ENCODE measurements at places on chromosomes 13 and 19.

- H3K27me3 ChIP-seq, result no peaks in the 10 kb centered on the region
- H3K36me3 ChIP-seq, result no peaks in the 10 kb centered on the region
- no peaks in the 10 kb centered on the region for H3K4me1 ChIP-seq
- H3K4me3 ChIP-seq, result no peak overlapping the region
- no peak overlapping the region for H3K27ac ChIP-seq
Measured at GRCh38 chr13:61252213-61252612, 163.4 kb downstream of the PCDH20 start.

DNA sequence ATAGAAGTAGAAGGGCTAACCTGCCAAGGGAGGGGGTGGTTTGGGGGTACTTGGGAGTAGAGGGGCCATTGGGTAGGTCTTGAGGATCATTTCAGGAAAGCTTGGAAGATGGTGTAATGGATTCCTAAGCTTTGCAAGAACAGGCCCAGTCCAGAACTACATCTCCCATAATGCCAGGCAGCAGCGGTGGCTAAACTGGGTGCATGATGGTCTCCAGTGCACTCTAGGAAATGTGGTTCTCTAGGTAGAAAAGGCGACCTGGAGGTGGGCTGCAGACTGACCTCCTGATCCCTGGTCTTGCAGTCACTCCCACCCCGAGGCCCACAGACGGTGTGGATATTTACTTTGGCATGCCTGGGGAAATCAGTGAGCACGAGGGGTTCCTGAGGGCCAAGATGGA is 3.8 kb downstream of the APLP1 start:
- peaks cover 64% of the 10 kb centered on the region for H3K27me3 ChIP-seq
- H3K27ac ChIP-seq, result no peak overlapping the region
- H3K4me1 ChIP-seq, result peaks cover 12% of the 10 kb centered on the region
- no peak for DNase-seq

DNA sequence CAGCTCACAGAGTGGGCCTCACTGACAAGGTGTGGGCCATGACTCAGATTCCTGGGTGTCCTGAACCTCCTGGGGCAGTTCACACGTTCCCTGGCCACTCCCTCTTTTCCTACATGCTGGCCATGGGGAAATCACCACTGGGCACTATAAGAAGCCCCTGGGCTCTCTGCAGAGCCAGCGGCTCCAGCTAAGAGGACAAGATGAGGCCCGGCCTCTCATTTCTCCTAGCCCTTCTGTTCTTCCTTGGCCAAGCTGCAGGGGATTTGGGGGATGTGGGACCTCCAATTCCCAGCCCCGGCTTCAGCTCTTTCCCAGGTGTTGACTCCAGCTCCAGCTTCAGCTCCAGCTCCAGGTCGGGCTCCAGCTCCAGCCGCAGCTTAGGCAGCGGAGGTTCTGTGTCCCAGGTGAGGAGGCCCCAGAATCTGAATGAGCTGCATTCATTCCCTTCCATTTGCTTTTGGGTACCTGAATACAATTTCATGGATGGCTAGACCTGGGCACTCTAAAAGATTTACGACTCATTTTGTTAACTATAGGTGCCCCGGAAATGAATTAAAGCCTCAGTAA is at the start of gene OLFM4:
Gene OLFM4 (plus strand): TSS at position 177 of the 567 bp plus-strand sequence. CDS start 24 bp downstream, at position 201.
- no peaks in the 10 kb centered on the region for H3K4me1 ChIP-seq
- DNase-seq, result no peak
- no peaks in the 10 kb centered on the region for H3K36me3 ChIP-seq
- H3K27ac ChIP-seq, result no peak within 1 kb of the TSS
- no peak within 1 kb of the TSS for H3K4me3 ChIP-seq

DNA sequence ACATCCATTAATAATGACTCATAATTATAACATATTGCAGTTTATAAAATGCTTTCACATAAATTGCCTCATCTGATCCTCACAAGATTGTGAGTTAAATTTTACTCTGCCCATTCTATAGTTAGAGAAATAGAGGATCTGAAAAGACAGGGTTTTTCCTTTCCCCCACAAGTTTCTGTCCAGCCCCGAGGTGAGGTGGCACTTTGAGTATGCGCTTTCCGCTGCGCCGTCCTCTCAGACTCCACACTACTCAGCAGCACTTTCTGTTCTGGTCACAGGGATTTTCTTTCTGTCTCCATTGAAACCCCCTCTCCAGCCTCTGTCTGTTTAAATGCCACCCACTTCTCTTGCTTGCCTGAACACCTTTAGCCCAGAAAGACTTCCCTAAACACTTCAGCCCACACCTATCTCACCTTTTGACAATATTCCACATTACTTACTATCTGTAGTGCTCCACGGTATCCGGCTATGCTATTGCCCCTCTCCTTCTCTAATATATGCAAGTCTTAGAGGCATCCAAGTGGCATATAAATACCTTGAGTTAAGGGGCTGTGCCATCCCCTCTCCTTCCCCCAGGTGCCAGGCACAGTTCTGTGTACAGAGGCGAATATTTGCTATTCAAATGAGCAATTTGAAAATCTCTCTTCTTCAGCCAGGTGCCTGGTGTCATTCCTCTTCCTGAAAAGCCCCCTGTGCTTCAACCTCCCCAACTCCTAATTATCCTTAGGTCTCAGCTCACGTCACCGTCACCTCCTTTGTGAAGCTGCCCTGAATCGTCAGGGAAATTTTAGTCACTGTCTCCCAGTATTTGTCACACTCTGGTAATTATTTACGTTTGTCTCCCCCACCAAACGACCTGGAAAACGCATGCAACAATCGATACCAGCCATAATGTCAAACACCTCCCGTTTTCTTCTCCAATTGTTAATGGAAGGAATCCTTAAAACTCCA is 268.7 kb downstream of the NHLRC3 start:
- no peak overlapping the region for H3K4me3 ChIP-seq
- no peaks in the 10 kb centered on the region for H3K4me1 ChIP-seq
- H3K27me3 ChIP-seq, result no peaks in the 10 kb centered on the region
- no peak overlapping the region for H3K27ac ChIP-seq
- peak; percentile 1 for DNase-seq
- H3K36me3 ChIP-seq, result no peaks in the 10 kb centered on the region

DNA sequence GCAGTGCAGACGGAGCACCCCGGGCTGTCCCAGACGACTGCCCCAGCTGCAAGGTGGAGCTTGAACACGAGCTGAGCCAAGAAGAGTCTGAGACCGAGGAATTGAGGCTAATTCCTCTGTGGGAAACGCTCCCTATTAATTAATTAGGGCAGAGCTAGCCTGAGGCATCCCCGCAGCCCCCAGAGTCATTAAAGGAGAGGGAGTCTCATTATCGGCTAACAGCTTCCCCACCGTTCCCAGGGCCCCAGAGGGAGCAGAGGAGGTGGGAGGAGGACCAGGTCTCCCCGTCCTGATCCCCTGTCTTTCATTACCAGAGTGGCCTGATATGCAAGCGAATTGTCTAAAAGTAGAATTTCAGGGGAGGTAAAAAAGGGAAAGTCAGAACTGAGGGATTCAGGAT is 13.1 kb upstream of the SLC1A6 start:
- no peak overlapping the region for H3K27ac ChIP-seq
- no peaks in the 10 kb centered on the region for H3K4me1 ChIP-seq
- peaks cover 13% of the 10 kb centered on the region for H3K27me3 ChIP-seq

- no peak overlapping the region for H3K27ac ChIP-seq
- H3K4me3 ChIP-seq, result no peak overlapping the region
- no peaks in the 10 kb centered on the region for H3K36me3 ChIP-seq
- peaks cover 7% of the 10 kb centered on the region for H3K4me1 ChIP-seq
- no peak for DNase-seq
Measured at GRCh38 chr13:75507027-75508001, 25.3 kb upstream of the TBC1D4 start.

DNA sequence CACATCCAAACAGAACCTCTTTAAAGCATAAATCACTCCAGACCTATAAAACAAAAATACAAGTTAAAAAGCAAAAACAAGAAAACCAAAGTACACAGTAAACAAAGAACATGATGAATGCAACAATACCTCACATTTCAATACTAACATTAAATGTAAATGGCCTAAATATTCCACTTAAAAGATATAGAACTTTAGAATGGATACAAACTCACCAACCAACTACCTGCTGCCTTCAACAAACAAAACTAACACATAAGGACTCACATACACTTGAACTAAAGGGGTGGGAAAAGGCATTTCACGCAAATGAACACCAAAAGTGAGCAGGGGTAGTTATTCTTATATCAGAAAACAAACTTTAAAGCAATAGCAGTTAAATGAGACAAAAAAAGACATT is 44.9 kb upstream of the PABPC3 start:
- no peak overlapping the region for H3K27ac ChIP-seq
- no peak for DNase-seq
- H3K27me3 ChIP-seq, result peaks cover 56% of the 10 kb centered on the region
- no peaks in the 10 kb centered on the region for H3K36me3 ChIP-seq

DNA sequence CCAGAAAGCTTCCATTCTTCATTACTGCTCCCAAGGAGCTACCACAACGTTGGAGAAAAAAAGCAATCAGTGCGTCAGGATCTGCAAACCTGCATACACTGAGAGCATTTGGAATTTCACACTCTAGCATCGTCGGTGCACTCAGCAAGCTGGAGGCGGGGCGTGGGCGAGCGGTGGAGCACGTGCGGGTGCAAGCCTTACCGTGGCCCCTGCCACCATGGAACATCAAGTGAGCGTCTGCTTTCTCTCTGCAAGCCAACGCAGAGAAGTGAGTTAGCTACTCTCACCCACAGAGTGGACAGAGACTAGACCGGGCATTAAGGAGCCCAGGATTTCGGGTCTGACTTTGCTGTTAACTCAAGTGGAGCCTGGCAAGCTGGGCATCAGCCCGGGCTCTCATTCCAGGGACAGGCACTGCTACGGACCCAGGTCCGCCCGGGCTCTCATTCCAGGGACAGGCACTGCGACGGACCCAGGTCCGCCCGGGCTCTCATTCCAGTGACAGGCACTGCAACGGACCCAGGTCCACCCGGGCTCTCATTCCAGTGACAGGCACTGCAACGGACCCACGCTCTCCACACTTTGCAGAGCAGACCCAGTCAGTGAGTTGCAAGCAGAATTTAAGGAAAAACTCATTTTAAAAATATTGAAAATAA is 124.1 kb upstream of the SPACA7 start:
- no peaks in the 10 kb centered on the region for H3K27me3 ChIP-seq
- no peaks in the 10 kb centered on the region for H3K36me3 ChIP-seq
- no peak overlapping the region for H3K4me3 ChIP-seq
- H3K27ac ChIP-seq, result no peak overlapping the region

GRCh38 chr19:2424686-2425621 is 2.4 kb downstream of the TIMM13 start:
- no peaks in the 10 kb centered on the region for H3K27me3 ChIP-seq
- H3K4me3 ChIP-seq, result no peak overlapping the region
- H3K36me3 ChIP-seq, result peaks cover 12% of the 10 kb centered on the region
- DNase-seq, result peak; percentile 21
- H3K4me1 ChIP-seq, result peaks cover 12% of the 10 kb centered on the region

GRCh38 chr19:18109733-18110608 is 12.4 kb downstream of the MAST3 start:
- peak overlapping the region; percentile 71 for H3K4me3 ChIP-seq
- peaks cover 5% of the 10 kb centered on the region for H3K36me3 ChIP-seq
- peak; percentile 63 for DNase-seq
- H3K4me1 ChIP-seq, result peaks cover 11% of the 10 kb centered on the region
- no peaks in the 10 kb centered on the region for H3K27me3 ChIP-seq

DNA sequence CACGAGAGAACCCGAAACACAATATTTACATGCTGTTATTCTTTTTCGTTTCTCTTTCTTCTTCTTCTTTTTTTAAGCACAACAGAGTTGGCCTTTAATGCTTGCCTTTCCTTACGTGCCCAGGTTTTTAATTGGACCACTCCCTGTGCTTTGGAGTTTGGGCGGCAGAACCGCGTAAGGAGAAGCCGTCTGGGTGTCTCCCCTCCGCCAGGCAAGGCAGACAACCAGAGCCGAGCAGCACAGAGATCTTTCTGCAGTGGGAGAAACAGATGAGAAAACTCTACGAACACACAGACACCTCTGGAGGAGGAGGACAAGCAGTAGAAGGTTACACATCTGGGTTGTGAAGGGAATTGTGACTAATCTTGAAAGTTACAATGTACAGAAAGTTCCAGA is 150.0 kb upstream of the UBL3 start:
- no peaks in the 10 kb centered on the region for H3K36me3 ChIP-seq
- H3K4me1 ChIP-seq, result peaks cover 5% of the 10 kb centered on the region
- DNase-seq, result no peak
- H3K27ac ChIP-seq, result no peak overlapping the region
- H3K27me3 ChIP-seq, result no peaks in the 10 kb centered on the region

DNA sequence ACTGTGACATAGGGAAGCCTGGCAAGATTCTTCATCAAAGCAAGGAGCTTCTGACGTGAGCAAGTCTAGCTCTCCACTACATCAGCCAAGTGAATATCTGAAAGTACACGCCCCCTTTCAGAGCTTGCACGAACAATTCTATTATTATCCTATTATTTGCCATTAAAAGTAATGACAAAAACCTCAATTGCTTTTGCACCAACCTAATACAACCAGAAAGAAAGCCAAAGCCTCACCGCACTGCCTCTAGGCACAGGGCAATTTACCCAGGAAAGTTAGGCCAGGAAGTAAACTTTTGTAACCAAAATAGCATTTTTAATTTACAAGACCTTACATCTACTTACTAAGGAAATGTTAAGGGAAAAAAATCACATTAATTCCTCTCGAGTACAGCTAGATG is 41.2 kb downstream of the LATS2 start:
- H3K4me3 ChIP-seq, result no peak overlapping the region
- peaks cover 15% of the 10 kb centered on the region for H3K4me1 ChIP-seq
- H3K27ac ChIP-seq, result no peak overlapping the region
- no peak for DNase-seq
- no peaks in the 10 kb centered on the region for H3K36me3 ChIP-seq

DNA sequence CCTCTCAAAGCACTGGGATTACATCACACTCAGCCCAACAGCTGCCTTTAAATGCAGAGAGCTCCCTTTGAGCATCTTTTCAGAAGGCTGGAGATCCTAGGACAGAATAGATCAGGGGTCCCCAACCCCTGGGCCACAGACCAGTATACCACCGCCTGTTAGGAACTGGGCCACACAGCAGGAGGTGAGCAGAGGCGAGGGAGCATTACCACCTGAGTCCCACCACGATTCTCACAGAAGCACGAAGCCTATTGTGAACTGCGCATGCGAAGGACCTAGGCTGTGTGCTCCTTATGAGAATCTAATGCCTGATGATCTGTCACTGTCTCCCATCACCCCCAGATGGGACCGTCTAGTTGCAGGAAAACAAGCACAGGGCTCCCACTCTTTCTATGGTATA is 2.2 kb upstream of the WTIP start:
- DNase-seq, result no peak
- peaks cover 42% of the 10 kb centered on the region for H3K27me3 ChIP-seq
- no peak overlapping the region for H3K4me3 ChIP-seq
- no peak overlapping the region for H3K27ac ChIP-seq
